M059J (cell line): ENCODE measurements at places on chromosomes 5 and 9.
A peak's percentile ranks its signal among the peaks of the same experiment; 100 is the strongest.

- DNase-seq, result no peak
Measured at GRCh38 chr9:13429301-13430190, 150.1 kb upstream of the MPDZ start.

GRCh38 chr5:135694906-135695305 lies 116.1 kb upstream of the CXCL14 start:
- DNase-seq, result no peak

DNA sequence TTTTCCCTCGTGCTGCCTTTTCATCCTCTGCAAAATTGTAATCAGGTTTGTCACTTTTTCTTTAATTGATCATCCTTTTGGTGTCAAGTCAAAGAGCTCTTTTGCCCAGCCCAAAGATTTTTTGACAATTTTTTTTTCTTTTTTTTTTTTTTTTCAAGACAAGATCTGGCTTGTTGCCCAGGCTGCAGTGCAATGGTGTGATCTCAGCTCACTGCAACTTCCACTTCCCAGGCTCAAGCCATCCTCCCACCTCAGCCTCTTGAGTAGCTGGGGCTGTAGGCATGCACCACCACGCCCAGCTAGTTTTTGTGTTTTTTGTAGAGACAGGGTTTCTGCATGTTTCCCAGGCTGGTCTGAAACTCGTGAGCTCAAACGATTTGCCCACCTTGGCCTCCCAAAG lies 36.7 kb downstream of the CDK7 start:
- DNase-seq, result peak; percentile 54

- no peak for DNase-seq
Measured at GRCh38 chr5:177087398-177088005, 787 bp downstream of the FGFR4 start.

DNA sequence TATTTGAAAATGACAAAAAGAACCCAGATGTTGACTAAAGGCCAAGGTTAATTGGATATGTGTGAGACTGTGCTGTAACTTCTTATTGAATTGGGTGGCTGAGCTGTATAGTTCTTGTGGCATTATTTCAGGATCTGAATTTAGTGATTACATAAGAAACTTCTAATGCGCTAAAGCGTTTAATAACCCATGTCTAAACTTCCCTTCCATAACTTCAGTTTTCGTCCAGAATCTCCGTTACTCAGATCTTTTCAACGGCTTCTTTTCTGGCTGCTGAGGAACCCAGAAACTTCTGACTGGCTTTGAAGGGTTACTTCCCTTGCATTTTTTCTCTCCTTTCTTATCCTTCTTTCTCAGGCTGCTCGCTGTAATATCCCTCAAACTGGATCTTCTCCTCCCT lies 28.1 kb upstream of the C9orf72 start:
- no peak for DNase-seq

DNA sequence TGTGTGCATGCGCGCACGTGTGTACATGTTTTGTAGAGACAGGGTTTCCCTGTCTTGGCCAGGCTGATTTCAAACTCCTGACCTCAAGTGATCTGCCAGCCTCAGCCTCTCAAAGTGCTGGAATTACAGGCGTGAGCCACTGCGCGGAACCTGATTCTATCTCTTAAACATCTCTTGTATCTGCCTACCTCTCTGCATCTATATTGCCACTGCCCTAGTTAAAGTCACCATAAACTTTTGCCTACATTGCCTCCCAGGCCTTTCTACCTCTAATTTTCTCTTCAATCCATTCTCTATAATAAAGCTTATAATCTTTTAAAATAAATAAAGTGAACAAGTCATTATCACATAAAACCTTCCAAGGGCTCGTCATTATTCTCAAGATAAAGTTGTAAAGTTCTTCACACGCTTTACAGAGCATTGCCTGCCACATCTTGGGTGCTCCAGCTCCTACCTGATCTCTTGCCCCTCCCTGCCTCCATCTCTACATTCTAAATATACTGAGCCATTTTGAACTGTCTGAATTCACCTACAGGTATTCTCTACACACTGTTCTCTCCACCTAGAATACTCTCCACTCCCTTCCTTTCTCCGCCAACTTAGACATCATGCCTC lies 15.0 kb downstream of the TRPM6 start:
- no peak for DNase-seq

GRCh38 chr5:149040421-149040820 lies 22.4 kb downstream of the SH3TC2 start:
- DNase-seq, result no peak

DNA sequence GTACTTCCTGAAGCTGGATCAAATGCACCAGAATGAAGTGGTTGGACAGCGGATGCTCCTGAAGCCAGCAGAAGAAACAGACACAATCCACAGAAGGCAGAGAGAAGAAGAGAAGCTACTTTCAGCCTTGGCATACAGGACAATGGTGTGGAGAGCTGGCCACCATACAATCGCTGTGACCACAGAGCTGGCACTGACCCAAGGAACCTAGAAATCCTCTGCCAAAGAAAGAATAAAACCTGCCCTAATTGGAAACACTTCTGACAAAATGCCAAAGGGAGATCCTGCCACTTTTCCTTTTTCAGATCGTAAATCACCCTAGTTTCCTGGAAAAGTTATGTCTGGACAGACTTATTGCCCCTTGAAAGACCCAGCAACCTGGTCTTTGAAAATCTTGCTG lies 77.8 kb downstream of the BAAT start:
- DNase-seq, result peak; percentile 9

DNA sequence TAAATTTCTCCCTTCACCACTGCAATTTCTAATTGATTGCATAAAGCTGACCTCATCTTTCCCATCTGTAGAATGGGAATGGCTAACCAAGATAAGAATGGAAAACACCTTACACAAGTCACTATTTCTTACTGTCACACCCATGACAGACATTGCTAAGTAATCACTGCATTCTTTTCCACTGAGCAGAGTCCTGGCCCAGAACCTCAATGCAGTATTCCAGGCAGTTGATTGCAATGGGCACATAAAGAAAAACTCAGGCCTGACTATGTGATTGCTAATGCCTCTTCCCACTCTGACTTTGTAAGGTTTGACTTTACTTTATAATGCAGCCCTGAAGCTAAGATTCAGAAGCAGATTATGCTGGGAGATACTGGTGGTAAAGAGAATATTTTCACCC lies 29.3 kb downstream of the TRIM32 start:
- DNase-seq, result no peak

DNA sequence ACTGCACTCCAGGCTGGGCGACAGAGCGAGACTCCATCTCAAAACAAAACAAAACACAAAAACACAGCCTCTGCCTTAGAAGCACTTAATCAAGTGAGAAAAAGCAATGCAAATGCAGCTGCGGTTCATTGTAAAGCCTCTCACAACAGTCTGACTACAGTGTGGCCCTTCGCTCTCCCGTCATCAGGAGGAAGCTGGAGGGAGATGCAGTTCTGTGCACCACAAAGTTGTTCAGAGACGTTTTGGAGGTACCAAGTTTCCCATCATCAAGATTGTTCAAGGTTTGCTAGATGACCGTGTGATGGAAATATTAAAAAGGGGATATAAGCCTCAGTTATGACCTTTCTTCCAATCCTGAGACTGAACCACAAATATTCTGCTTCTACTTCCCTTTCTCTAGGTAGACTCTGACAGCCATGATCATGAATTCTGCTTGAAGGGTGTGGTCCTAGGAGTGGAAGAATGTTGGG lies 40.9 kb downstream of the SEC61B start:
- DNase-seq, result no peak

- no peak for DNase-seq
Measured at GRCh38 chr9:80784647-80785046, 904.7 kb downstream of the TLE1 start.

DNA sequence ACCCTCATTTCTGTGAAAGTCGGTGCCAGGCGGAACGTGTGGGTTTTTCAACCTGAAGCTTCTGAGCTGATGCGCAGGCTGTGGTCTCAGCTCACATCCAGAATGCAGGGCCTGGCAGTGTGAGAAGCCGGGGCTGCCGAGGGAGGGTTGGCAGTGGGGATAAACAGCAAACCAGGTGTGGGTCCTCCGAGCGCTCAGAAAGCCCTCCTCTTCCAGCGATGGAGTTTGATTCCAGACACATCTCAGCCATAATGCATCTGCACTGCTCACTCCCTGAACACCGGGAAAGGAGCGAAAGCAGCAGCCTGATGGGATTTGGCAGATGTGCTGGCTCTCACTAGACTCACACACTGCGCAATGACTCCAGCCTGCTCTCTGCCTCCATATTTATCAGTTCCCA lies 280.1 kb downstream of the HSPA4 start:
- no peak for DNase-seq

GRCh38 chr9:101925498-101925897 lies 187.1 kb upstream of the GRIN3A start:
- no peak for DNase-seq

DNA sequence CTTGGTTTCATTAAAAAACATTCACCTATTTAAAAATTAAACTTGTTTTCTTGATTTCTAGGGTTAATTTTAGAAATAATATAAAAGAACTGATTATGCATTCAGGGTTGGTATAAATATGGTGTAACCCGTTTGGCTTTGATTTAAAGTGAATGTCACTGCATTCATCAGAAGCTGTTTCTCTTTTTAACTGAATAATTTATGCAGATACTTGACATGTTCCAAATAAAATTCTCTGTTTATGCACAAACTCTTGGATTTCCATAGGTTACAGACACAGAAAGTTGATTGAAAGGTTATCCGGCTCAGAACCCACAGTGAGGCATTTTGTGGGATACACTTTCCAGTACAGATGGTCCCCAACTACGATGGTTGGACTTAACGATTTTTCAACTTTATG lies 161.3 kb downstream of the HACD4 start:
- DNase-seq, result no peak

GRCh38 chr9:30075451-30076199 lies 2308.8 kb upstream of the ACO1 start:
- DNase-seq, result peak; percentile 79

- peak; percentile 76 for DNase-seq
Measured at GRCh38 chr5:151738125-151738848, 20.1 kb downstream of the ATOX1 start.

DNA sequence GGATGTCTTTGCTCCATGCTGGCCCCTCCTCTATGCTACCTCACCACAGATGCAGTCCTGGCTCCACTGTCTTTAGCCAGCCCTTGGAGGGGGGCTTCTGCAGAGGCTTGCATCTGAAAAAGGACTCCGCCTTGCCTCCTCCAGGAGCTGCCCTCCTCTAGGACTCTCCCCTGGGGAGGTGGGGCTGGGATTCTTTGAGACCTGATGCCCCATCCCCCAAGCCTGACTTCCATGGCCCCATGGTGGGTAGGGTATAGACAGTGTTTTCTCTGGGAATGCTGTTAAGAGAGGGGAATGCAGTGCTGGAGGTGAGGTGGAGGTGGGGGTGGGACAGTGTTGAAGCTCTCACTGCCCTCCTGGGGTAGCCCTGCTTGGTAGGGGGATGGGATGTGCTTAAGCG lies 14.3 kb downstream of the JADE2 start:
- no peak for DNase-seq

DNA sequence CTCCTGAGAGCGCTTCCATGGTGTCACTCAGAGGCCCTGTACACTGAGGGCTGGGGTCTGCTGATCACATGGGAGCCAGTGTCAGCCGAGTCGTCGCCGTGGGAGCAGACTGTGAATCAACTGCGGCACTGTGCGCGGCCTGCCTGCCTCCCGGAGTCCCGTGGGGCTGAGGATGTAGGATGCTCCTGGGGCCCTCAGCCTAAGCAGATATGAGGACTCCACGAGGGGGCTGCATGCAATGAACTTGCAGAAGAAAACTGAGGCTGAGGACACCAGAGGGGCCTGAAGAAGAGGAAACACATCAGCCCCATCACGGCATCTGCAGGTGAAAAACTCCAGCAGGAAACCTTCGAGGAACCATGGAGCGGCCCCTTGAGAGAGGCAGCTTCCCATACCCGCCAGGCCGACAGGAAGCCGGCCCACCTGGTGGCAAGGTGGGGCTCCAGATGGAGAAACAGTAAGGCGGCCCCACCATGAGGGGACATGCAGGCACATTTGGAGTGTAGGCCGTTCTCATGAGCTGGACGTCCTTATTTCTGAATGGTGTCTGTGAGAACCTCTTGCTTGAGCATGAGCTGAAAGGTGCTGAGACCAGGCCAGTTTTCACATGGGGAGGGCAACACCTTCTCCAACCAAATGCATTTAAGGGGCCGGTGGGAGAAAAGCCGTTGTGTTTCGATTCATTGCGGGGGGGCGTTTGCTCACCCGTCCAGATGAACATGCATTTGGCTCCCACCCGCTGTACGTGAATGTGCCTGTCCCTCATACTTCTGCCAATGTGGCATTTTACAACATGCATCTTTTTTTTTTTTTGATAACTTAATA lies 35.2 kb upstream of the ADAMTS2 start:
- no peak for DNase-seq

DNA sequence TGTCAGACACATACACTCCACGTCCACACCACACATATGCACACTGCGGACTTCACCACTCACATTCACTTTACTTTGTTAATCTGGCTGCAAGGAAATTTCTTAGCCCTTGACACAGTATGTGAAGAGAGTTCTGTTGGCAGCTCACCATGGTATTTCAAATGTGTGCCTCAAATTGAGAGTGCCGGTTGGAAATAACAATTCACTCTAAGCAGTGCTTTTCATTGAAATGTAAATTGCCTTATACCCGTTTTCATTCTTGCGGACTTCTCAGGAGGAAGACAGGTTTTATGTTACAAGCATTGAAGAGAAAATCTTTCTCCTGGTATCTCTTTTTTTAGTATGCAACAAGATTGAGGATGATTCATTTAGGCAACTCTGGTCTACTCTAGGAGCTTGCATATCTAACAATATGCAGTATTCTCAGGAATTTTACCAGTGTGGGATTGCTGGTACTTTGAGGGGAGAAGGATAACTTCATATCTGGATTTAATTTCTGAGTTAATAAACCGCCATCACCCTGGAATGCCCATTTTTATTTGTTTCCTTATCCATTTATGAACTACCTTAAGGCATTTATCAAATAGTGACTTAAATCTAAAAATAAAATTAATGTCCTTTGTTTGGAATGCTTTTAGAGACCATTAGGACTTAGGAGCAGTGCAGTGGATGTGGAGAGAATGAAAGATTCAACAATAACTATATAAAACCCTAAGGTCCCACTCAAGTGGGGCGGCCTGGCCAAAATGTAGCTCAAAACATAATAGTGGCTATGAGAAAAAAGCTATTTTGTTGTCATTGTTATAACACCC lies 87.0 kb downstream of the IQGAP2 start:
- no peak for DNase-seq

DNA sequence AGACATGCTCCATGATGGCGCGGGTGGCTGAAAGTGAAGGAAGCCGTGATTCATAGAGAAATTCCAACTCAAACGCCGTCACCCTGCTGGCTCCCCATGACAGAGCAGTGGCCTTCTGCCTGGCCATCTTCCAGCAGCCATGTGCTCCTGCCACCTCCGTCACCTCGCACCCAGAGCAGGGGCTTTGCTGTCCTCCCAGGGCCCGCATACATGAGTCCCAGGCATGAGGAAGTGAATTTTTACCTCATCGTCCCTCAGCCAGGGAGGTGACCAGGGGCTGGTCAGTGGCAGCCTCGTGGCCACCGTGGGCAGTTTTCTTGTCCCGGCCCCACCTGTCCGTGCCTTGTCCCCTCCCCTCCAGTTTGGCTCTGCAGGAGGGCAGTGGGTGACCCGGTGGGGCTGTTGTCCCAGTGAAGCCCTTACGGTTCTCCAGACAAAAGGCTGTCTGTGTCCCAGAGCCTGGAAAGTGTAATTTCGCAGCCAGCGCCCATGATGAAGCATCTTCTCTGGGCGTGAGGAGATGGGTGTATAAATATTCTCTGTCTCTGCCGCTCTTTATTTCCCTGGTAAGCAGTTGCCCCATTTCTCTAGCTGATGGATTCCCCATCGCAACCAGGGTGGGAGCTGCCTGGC lies 124.0 kb upstream of the LMX1B start:
- no peak for DNase-seq
